ENCODE measurements at places on chromosomes 16 and 17.

DNA sequence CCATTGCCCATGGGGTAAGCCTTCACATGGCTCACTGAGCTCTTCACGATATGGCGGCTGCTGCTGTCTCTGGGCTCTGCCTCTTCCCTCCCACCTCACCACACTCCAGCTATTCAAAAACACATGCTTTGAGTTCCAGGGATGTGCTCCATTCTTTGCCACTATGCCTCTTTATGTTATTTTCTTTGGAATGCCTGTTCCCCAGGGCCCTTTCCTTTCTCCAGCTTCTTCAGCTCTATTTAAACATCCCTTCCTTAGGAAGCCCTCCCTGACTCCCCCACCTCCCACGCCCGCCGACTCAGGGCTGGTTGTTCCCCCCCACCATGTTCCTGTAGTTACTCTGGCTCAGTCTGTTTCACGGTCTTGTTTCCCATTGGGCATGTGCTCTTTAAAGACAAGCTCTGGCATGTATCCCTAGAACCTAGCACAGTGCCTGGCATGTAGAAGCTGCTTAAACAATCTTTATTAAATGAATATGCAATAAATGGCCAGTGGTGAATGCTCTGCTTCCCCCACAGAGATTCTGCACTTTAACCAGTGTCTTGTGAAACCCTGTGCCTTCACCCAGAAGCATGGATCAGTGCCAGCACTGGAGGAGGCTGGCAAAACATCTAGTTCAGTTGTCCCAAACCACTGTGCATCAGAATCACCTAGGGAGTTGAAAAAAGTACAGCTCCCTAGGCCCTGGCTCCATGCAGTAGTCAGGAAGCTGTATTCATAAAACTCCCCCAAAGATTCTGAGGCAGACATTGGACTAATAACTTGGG lies 6.9 kb downstream of the MYCBPAP start:
- DNase-seq = no peak

- DNase-seq = no peak
Measured at GRCh38 chr17:27379888-27380533, 76.2 kb upstream of the KSR1 start.

DNA sequence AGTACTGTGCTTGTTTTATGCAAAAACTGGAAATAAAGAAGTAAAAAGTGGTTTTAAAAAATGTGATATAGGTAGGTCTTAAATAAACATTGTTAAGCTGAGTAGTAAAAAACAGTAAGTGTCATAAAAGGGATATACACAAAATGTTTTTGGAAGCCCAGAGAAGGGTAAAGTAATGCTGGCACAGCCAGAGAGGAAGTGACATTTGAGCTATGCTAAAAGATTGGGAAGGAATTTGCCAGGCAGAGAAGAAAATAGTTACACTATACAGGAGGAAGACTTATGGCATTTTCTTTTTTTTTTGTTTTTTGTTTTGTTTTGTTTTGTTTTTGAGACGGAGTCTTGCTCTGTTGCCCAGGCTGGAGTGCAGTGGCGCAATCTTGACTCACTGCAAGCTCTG lies 40.8 kb upstream of the TAOK1 start:
- no peak for DNase-seq

DNA sequence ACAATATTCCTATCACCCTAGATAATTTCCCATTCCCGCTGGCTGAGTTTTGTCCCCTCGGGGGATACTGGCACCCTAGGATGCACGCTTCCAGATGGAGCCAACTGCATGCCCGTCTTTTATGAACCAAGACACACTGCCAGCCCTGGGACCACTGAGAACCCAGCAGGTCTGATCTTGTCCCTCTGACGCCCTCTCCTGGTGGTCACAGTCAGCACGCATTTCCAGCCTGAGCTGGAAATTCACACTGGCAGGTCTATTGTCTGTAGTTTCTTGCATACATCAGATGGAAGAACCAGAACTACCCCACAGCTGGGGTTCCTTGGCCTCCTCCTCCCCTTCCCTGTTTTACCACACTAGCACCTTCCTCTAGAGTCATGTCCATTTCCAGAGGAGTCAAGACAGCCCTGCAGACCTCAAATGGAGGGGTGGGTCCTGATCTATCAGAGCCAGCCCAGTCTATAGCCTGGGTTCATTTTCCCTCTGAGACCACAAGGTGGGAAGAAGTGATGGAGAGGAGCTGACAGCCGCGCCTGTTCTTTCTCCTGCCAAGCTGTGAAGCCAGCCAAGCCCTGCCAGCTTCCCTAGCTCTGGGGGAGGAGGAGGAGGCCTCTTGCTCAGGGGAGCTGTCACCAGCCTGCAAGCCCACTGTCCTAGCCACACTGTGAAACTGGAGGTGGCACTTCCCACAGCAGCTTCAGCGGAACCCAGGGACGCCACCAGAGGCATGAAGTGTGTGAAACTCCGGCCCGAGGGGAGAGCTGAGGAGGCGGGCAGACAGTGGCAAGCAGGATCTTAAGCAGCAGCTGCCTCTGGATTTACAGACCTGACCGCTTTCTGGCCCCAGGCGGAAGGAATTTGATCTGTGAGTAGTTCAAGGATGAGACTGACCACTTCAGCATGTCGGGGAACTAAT lies 29.3 kb downstream of the MXRA7 start:
- no peak for DNase-seq

Measured in activated CD8-positive, alpha-beta memory T cell treated with anti-CD3 and anti-CD28 coated beads for 48 hours (primary cell).